CD4-positive, alpha-beta T cell treated with Interleukin-17A for 1 hour (primary cell): ENCODE measurements at places on chromosomes 12 and 14.

GRCh38 chr14:87411370-87411769, 581.6 kb downstream of the GALC start:
- no peak for DNase-seq

- DNase-seq = no peak
These were observed 9.7 kb downstream of the SCN8A start for GRCh38 chr12:51600721-51601120.

DNA sequence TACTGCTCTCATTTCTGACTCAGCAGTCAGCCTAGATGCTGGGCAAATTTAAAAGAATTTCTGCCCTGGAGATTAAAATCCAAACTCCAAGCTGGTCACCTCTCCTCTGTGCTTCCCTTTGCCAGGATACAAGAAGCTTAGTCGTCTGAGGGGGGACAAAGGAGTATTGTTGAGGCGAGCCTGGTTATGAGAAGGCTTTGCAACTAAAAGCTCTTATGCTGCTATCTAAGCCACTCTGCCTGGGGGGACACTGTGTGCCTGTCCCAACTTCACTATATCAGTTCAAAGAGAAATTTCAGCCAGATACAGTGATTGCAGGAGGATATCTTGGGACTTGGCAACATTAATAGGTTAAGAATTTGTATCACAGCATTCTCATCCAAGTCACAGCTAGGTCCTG, 10.8 kb upstream of the PLEKHH1 start:
- DNase-seq = no peak

- DNase-seq = no peak
These were observed 20.4 kb upstream of the TTC7B start for GRCh38 chr14:90836692-90837063.

GRCh38 chr12:11580125-11580751, 69.2 kb upstream of the ETV6 start:
- no peak for DNase-seq

DNA sequence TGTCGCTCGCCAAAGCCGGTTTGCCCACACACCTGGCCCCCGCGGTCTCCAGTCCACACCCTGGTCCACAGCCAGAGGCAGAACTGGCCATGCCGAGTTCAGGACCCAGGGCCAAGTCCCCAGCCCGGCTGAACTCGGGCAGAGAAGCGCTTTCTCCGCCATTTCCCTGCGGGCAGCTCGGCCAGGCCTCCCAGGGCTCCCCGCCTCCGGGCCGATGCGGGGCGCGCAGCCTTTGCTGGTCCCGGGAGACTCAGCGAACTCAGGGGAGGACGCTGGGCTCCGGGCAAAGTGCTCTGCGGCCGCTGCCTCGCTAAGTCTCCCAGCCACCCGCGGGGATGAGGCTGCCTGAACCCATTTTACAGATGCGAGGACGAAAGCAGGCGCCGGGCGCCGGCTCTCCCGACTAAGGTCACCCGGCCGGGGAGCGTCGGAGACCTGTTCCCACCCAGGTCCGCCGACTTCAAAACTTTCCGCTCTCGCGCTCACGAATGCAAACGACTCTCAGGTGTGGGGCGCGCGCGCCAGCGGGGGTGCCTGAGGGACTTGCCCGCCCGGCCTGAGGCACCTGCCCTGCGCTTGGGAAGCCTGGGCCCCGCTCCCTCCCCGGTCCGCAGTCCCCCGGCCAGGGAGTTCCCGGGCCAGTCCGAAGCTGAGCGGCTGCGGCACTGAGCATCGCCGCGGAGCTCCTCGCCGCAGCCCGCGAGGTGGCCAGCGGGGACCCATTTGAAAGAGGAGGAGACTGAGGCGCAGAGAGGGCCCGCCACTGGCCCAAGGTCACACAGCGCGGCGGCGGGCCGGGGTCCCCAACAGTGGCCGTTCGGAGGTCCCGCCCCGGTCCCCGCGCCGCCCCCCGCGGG, 627 bp downstream of the TESC start:
- DNase-seq = peak; percentile 25

- DNase-seq = no peak
These were observed 43.3 kb upstream of the PLEKHG6 start for GRCh38 chr12:6266971-6267721.
